Midbrain (tissue), 1 donor: ENCODE measurements at places on chromosomes 2 and 18.

GRCh38 chr2:140851258-140851981 is 1279.4 kb downstream of the LRP1B start:
- no peak for DNase-seq

DNA sequence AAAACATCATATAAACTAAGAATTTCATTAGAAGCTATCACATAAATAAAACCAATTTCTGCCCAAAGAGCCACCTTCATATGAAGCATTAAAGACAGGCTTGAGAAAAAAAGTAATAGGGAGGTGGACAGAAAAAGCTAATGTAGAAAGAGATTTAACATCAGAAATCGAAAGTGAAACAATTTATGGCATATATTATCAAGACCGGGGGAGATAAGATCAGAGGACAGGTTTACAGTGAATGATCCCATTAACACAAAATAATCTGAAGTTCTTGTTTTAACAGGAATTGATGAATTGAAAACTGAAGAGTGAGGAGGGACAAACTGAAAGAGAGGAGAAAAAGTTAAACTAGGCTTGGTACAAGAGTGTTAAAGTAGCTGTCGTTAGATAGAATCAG is 786.3 kb upstream of the FSHR start:
- no peak for DNase-seq

DNA sequence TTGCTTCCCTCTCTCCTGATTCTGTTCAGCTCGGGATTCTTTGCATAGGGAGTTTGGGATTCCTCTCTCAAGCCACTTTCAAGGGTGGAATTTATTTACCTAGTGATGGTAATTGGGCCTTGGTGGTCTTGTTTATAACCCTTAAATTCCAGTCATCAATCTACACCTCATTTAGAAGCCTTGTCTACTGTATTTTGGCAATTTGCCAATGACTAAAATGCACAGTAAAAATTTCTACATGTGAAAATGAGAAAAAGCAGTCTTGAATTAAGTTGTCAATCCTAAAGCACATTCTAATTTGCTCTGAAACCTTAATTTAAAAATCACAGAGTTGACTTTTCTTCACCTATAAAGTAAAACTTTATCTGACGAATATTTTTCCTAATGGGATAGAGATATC is 749.2 kb upstream of the CRIM1 start:
- DNase-seq, result no peak

DNA sequence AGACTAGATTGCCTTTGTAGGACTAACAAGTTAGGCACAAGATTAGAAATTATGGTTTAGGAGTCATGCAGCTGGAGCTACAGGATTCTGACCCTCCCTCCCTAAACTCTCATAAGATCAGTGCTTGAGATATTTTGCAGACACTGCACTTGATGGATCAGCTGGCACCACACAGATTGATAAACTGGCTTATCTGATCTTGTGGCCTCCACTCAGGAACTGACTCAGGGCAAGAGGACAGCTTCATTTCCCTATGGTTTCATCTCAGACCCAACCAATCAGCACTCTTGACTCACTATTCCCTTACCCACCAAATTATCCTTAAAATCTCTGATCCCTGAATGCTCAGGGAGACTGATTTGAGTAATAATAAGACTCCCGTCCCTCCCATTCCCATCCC is 152.3 kb downstream of the DIS3L2 start:
- no peak for DNase-seq

DNA sequence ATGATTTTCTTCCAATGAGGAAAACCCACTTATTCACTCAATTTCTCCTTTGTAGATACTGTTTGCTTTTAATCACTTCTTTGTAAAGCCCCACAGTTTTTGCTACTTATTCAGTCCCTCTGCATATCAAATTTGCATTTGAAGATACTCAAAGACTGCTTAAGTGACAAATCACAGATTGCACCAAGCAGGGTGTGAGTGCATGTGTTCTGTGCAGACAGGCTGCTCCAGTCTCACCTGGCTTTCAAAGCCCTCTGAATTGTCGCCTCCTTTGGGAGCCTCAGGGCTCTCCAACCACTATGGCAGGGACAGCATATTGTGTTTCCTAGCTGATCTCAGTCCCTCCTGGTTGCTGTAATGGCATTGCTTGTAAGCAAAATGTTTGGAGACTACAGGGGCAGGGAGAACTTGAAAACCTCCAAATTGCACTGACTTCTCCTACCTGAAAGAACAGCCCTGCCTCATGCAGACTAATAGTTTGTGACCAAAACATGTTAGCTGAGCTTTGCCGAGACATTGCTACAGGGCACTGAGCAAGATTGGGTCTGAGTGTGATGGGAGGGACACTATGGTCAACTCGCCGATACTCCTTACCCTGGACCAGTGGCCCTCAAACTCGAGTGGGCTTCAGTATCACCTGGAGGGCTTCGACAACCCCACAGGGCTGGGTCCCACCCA is 96.8 kb downstream of the POLE4 start:
- no peak for DNase-seq

GRCh38 chr2:44638649-44639048 is 276.9 kb downstream of the CAMKMT start:
- DNase-seq, result no peak
